ENCODE measurements at places on chromosomes 5 and 9.
A peak's percentile ranks its signal among the peaks of the same experiment; 100 is the strongest.

- DNase-seq: no peak
Measured at GRCh38 chr5:24264547-24264946, 380.2 kb downstream of the CDH10 start.

GRCh38 chr5:74767579-74767913, 497 bp downstream of the NSA2 start:
- peak; percentile 30 for DNase-seq

GRCh38 chr5:52392321-52392720, 395.4 kb upstream of the ITGA1 start:
- no peak for DNase-seq

DNA sequence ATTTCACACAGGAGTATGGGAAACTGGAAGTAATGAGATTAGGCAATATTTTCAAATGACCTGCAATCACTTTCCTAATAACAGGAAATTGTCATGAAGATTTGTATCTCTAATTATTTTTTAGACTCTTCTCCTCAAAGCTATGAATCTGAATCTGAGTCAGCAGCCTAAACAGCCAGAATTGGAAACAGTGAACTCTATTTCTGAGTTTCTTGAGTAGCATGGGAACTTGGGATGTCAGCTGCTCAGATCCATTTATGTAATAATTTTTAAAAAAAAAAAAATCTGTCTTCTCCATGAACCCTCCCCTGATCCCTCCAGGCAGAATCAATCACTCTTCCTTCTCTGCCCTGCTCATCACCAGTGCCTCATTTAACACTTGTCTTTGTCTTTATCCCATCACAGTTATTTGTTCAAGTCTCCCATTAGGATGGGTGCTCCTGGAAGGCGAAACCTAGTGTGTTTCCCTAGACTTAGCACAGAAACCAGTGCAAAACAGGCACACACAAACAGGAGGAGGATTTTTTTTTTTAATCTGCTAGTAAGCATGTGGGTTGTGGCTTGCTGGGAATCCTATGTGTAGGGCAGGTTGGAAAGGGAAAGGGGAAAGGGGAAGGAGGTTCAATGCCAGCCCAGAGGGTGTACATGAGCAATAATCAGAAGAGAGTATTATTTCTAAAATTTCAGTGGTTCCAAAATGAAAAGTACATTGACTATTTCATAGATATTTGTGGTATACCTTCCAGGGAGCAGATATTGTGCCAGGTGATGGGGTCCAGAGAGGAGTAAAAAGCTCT, 186.8 kb downstream of the TTLL11 start:
- DNase-seq: no peak

GRCh38 chr9:34443976-34444375, 14.4 kb downstream of the FAM219A start:
- DNase-seq: no peak

- DNase-seq: no peak
Measured at GRCh38 chr5:23026252-23027170, 173.4 kb upstream of the CDH12 start.

DNA sequence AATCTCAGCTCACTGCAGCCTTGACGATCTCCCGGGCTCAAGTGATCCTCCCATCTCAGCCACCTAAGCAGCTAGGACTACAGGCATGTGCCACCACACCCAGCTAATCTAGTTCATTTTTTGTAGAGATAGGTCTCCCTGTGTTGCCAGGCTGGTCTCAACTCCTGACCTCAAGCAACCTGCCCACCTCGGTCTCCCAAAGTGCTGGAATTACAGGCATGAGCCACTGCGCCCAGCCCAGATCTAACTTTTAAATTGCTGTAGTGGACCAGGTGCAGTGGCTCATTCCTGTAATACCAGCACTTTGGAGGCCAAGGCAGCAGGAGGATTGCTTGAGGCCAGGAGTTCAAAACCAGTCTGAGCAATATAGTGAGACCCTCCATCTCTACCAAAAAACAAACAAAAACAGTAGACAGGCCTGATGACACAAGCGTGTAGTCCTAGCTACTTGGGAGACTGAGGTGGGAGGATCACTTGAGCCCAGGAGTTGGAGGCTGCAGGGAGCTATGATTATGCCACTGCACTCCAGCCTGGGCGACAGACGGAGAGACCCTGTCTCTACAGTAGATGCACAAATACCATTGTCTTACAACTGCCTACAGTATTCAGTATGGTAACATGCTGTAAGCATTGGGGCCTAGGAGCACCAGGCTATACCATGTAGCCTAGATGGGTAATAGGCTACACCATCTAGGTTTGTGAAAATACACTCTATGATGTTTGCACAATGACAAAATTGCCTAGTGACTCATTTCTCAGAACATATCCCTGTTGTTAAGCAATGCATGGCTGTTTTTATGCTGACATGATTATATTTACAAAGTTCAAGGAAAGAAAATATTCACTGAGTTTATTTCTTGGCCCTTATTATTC, 1.5 kb upstream of the SIT1 start:
- no peak for DNase-seq

GRCh38 chr5:91642581-91642980, 259.5 kb upstream of the ARRDC3 start:
- no peak for DNase-seq
